ENCODE measurements at places on chromosomes 6 and 20. TPM values are rescaled to one million over a fixed set of nuclear protein-coding genes. Genes with fewer than 3 reads are reported as not detected.

GRCh38 chr6:6007366-6008088 lies 802 bp upstream of the NRN1 start:
- H3K4me1 ChIP-seq: peaks cover 10% of the 10 kb centered on the region
- H3K27me3 ChIP-seq: peaks cover 34% of the 10 kb centered on the region
- peaks cover 5% of the 10 kb centered on the region for H3K36me3 ChIP-seq
- peak overlapping the region; percentile 97 for H3K4me3 ChIP-seq

The MRAP2 gene
- total RNA-seq: 5.1 TPM

The PRDM13 gene
- total RNA-seq: 13.9 TPM

GRCh38 chr6:154806804-154807203 lies 73.6 kb downstream of the SCAF8 start:
- H3K27me3 ChIP-seq: no peaks in the 10 kb centered on the region
- H3K4me3 ChIP-seq: no peak overlapping the region
- no peak overlapping the region for H3K27ac ChIP-seq
- H3K4me1 ChIP-seq: no peaks in the 10 kb centered on the region
- no peak for DNase-seq

The EPHA7 gene
- 3.6 TPM for total RNA-seq

The TREML4 gene
- not detected for total RNA-seq

- peaks cover 2% of the 10 kb centered on the region for H3K27me3 ChIP-seq
- no peak overlapping the region for H3K4me3 ChIP-seq
- no peak overlapping the region for H3K27ac ChIP-seq
- peaks cover 5% of the 10 kb centered on the region for H3K36me3 ChIP-seq
Measured at GRCh38 chr6:27862396-27863066, 49.7 kb downstream of the OR2B2 start.

- DNase-seq: no peak
- no peaks in the 10 kb centered on the region for H3K36me3 ChIP-seq
- H3K4me3 ChIP-seq: no peak overlapping the region
Measured at GRCh38 chr6:57313009-57313408, 4.4 kb upstream of the PRIM2 start.

The HRH3 gene
- 13.7 TPM for total RNA-seq

The TINAG gene
- not detected for total RNA-seq

The MYT1 gene
- 159 TPM for total RNA-seq

DNA sequence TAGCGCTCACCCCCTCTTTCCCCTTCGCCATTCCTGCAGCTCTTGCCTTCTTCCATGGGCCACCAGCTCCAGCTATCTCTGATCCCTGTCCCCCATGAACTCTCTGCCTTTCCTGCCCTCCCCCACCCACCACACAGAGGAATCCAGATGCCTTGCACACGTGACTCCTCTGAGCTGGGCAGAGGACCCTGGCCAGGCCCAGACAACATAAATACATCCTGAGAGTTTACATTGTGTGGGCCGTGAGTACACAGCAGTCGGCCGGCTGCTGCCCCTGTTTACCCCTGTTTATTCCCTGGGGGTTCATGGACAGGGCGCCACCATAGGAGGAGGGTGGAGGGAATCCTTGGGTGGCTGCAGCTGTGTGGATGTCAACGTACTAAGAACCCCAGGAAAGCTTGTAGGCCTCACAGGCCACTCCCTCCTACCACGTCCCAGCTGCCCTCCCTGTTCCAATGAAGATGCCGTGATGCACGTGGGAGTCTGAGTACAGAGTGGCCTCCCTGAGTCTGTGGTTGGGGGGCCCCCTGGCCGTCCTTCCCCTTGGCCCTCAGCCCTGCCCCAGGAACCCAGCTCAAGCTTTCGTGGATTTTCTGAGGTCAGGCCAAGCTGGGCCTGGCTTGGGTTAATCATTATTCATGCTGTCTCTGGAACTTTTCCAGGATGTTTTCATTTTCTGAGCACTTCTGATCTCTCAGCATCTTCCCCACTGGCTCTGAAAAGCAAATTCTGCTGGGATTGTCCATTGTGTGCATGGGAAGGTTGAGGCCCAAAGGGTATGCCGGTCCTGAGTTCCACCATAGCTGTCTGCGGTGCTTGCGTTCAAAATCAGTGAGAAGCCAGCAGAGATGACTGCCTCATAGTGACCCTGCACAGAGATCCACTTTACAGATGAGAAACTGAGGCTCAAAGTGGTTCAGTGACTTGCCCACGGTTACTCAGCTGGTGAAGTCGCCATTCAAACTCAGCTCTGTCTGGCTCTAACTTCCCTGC lies 136.3 kb downstream of the MRPL14 start:
- DNase-seq: no peak
- no peak overlapping the region for H3K27ac ChIP-seq
- no peak overlapping the region for H3K4me3 ChIP-seq
- peaks cover 5% of the 10 kb centered on the region for H3K27me3 ChIP-seq
- peaks cover 4% of the 10 kb centered on the region for H3K36me3 ChIP-seq

The FAM217A gene
- not detected for total RNA-seq

The FKBP5 gene
- 10.6 TPM for total RNA-seq

The C6orf163 gene
- 8.2 TPM for total RNA-seq

- peaks cover 2% of the 10 kb centered on the region for H3K27me3 ChIP-seq
- no peak for DNase-seq
- no peak overlapping the region for H3K4me3 ChIP-seq
- no peaks in the 10 kb centered on the region for H3K36me3 ChIP-seq
Measured at GRCh38 chr6:51120016-51120415, 301.3 kb downstream of the TFAP2B start.

GRCh38 chr20:50995506-50995905 lies 27.4 kb downstream of the KCNG1 start:
- no peak overlapping the region for H3K27ac ChIP-seq
- no peak for DNase-seq
- no peak overlapping the region for H3K4me3 ChIP-seq
- H3K27me3 ChIP-seq: peaks cover 5% of the 10 kb centered on the region
- no peaks in the 10 kb centered on the region for H3K4me1 ChIP-seq
- no peaks in the 10 kb centered on the region for H3K36me3 ChIP-seq

Measured in glutamatergic neuron (in vitro differentiated cells).